RKO (cell line): ENCODE measurements at places on chromosomes 6 and 20.
A peak's percentile ranks its signal among the peaks of the same experiment; 100 is the strongest.

DNA sequence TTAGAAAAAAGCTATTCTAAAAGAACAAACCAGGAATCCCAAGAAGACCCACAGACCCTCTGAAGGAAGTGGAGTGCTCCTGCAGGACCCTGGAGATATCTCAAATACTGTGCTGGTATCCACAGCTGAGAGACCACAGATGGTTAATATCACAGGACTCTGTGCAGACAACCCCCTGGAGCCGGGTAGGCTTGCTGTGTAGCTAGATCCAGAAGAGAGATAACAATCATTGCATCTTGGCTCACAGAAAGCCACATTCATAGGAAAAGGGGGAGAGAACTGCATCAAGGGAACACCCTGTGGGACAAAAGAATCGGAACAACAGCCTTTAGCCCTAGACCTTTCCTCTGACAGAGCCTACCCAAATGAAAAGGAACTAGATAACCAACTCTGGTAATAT is 689.5 kb downstream of the PHF3 start:
- no peak for DNase-seq

GRCh38 chr20:24283186-24283585 is 186.2 kb upstream of the SYNDIG1 start:
- DNase-seq: no peak

GRCh38 chr6:1604158-1605003 is 5.3 kb upstream of the FOXC1 start:
- no peak for DNase-seq

- DNase-seq: no peak
Observed at GRCh38 chr6:161162722-161163121, 111.1 kb downstream of the AGPAT4 start.

DNA sequence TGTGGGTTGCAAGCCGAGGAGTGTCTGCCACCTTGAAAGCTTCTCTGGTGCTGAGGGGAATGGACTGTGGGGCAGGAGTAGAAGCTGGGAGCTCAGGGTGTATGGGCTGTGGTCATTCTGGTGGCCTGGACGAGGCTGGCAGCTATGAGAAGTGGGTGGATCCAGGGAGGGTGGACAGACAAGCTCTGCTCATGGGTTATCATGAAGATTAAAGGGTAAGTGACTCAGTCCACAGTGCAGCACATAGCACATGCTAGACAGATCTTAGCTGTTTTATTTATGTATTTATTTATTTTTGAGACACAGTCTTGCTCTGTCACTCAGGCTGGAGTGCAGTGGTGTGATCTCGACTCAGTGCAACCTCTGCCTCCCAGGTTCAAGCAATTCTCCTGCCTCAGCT is 13.8 kb downstream of the RSPO4 start:
- DNase-seq: no peak

DNA sequence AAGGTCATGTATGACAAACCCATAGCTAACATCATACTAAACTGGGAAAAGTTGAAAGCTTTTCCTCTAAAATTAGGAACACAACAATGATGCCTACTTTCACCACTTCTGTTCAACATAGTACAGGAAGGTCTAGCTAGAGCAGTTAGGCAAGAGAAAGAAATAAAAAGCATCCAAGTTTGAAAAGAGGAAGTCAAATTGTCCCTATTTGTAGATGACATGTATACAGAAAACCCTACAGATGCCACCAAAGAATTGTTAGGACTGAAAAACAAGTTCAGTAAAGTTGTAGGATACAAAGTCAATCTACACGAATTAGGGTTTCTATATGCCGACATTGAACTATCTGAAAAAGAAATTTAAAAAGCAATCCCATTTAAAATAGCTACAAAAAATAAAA is 89.4 kb upstream of the GLP1R start:
- DNase-seq: no peak

DNA sequence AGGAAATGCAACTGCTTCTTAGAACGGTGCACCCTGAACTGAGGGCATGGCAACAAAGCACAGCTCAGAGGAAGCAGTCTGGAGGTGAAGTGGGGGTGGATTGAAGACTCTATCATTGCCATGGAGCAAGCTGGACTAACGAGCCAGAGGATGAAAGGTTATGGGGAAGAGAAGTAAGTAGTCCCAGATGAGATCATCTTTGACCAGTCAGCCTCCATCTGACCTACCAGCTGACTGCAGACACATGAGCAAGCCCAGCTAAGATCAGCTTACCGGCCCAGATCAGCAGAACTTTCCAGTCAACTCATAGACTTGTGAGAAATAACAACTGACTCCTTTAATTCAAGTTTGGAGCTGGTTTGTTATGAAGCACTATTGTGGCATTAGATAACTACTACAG is 9.1 kb upstream of the JAG1 start:
- DNase-seq: peak; percentile 16

DNA sequence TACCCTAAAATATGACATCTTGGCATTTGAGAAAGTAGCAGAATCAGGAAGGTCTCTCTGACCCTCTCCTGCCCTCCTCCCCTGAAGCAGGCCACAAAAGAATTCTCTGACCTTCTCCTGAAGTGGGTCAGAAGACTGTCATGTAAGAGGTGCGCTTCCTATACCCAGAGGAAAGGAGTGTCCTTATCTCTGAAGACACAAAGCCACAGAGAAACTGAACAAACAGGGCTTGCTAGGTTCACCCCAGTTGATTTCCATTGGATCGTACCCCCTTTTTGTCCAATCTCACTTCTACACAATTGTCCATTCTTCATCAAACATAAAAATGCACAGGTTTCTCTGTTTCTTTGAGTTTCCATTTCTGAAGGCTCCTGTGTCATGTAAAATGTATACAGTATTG is 272.0 kb upstream of the SOX4 start:
- DNase-seq: no peak

DNA sequence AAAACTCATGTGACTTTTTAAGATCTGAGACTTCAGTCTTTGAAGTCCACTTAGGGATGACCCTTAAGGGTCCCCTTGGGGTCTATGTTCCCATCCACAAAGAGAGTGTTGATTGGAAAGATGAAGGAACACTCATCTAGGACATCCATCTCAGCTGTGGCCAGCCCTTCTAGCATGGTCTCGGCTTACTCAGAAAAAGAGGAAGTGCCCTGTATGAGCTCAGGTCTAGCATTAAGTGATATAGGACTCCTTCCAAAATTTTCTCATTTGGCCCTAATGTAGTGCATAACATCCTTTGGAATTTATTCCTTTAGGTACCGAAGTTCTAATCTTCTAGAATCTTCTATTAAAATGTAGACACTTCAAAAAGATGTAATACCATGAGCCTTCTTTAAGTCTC is 77.4 kb downstream of the NDUFAF5 start:
- DNase-seq: no peak

DNA sequence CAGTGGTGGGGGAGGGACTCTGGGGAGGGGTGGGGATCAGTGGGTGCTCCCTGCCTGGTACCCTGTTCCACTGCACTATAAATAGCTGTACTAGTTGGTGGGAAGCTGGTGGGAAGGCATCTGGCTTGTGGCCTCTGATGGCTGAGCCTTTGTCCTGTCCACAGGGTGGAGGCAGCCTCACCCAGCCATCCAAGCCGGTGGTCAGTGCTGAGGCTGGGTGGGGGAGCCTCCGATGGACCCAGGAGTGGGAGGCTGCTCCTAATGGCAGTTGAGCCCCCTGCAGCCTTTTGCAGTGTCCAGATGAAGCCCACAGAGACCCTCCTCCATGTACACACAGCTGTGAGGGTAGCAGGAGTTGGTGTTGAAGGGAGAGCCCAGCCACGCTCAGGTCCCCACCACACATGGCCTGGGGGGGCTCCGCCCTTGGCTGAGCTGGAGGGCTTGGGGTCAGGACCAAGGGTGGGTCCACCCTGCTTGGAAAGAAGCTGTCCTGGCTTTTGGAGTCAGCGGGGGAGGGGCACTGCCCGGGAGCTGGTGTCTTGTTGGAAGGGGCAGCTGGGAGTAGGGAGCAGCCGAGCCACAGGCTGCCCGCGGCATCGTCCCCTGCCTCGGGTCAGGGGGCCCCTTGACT is 2.5 kb downstream of the PPDPF start:
- DNase-seq: no peak

- no peak for DNase-seq
Observed at GRCh38 chr6:147063469-147064031, 140.7 kb upstream of the STXBP5 start.

- DNase-seq: no peak
Observed at GRCh38 chr6:20367743-20368485, 33.8 kb upstream of the E2F3 start.

DNA sequence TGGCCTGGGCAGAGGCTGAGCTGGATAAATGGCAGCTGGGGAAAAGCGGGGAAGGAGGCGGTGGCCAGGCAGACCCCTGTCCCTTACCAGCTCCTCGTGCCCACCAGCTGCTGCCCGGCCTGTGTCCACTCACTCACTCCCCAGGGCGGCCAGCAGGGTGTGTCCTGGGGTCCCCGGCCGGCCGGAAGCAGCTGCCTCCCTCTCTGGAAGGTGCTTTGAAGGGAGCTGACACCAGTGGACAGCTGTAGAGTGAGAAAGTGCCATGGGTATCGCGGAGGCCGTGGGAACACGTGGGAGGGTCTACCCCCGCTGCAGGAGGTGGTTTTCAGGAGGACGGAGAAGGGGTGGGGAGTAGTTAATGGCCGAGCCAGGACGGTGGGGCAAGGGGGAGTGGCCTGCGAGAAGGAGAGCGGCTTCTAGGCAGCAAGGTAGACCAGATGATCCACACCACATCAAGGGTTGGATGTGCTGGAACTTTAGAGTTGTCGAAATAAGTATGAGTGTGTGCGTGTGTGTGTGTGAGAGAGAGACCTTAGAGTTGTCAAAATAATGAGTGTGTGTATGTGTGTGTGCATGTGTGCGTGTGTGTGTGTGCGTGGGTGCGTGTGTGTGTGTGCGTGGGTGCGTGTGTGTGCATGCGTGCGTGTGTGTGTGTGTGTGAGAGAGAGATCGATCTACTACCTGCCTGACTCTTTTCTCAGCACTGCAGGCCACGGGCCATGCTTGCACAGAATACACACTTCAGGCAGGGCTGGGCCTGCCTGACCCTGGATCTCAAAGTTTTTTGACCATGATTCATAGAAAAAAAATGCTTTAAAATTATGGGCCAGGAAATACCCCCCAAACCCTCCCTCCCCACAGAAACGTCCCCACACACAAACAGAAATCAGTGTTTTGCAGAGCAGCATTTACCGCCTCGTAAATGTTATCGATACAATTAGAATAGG is 43.9 kb downstream of the CDH4 start:
- DNase-seq: no peak

GRCh38 chr6:36751091-36751490 is 53.5 kb downstream of the RAB44 start:
- DNase-seq: no peak

GRCh38 chr6:99458319-99458718 is 33.2 kb upstream of the PNISR start:
- peak; percentile 12 for DNase-seq

DNA sequence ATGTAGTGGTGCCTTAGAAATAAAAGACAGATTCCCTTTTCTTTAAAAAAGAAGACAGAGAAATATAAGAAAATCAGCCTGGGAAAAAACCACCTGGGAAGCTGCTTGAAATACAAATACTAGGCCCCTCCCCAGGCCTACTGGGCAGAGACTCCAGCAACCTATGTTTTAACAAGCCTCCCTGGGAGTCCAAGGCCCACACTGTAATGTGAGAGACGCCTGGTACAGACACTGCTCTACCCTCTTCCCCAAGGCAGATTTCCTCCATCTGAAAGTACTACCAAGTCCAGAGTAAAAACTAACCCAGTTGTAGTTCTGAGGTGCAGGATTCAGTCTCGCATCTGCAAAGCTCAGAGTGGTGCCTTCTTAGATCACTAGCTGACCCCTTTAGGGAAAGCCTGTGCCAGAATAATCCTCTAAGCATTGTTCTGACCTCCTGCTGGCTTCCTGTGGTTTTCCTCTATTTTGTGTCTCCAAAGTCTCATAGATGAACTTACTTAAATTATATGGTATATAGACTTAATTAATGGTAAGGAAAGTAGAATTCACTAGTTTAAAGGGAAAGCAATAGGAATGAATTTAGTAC is 270.2 kb upstream of the SLC35B3 start:
- no peak for DNase-seq

GRCh38 chr6:45687570-45687969 is 309.8 kb upstream of the SUPT3H start:
- no peak for DNase-seq

DNA sequence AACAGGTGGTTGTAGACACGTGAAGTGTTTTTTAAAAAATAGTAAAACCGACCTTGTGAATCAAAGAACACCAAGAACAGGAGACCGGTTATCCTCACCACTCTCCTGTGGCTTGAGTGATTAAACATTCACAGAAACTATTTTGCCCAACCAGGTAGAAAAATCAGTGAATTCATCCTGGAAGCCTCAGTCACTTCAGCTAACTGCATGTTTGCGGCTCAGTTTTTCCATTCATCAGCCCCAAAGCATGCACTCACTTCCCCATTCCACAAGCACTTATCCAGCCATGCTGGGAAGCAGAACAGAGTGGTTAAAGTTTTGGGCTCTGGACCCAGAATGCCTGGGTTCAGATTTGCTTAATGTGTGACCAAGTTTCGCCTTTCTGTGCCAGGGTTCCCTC is 2.4 kb downstream of the LRRN4 start:
- no peak for DNase-seq

GRCh38 chr6:135257631-135258405 is 76.7 kb downstream of the MYB start:
- peak; percentile 25 for DNase-seq

DNA sequence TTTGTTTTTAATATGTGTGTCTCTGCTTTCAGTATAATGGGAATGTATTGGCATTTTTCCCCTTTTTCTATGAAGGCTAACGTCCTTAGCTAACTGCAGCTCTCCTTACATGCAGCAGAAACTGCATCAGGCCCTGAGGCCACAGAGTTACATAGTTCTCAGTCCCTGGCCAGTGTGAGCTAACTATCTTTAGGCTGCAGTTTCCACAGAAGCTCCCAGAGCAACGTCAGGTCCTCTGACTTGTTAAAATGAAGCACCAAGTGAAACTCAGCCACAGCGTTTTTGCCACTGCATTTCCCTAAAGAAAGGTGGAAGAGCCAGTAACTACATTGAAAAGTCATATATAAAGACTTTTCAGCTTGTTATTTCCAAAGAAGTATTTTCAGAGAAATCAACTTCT is 244.7 kb downstream of the CBLN4 start:
- no peak for DNase-seq

DNA sequence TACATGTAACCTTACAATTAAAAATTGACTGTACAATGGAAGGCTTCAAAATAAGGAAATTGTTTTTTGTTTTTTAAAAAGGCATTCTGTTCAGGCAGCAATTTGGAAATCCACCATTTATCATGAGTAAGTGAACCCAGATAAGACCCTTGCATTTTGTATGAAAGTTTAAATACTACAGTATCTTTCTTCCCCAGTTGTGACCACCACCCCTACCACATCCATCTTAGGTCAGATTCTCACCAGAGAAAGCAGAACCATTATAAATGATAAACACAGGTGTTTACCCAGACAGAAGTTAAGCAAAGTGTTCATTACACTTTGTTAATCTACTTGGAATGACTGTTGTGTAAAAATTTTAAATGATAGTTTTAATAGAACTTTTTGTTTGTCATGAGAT is 20.2 kb downstream of the SENP6 start:
- no peak for DNase-seq

DNA sequence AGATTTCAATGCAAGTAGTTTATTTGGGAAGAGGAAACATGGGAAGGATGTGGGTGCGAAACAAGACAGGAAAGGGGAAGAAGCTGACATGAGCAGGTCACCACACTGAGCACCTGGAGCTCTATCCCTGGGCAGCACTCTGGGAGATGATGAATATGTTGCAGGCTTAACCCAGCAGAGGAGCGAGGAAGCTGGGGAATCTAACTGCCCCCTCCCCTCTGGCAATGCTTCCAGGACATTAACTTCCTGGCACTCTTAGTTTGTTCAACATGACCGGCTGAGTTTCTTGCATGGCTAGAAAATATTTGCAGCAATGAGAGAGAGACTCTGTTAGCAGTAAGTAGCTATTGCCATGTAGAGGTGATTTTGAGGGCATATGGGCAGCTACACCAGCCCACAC is 4.9 kb upstream of the ADA start:
- no peak for DNase-seq
